ENCODE measurements at places on chromosomes 4 and X.

DNA sequence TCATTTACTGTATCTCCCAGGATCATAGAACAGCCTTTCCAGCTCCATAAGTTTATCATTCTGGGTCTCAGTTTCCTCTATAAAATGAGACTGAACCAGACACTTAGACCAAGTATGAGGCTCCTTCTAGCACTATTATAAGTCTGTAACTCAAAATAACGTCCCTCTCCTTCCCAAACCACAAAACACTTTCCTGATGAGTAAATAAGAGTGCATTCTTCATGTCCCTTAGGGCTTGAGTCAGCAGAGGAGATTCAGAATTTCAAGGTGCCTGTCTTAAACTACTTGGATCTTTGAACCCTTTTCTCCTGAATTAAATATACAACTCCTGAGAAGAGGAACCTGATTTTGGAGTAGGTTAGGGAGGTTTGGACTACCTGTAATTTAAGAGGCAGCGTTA, 62.6 kb downstream of the GLRA2 start:
- DNase-seq, result no peak

DNA sequence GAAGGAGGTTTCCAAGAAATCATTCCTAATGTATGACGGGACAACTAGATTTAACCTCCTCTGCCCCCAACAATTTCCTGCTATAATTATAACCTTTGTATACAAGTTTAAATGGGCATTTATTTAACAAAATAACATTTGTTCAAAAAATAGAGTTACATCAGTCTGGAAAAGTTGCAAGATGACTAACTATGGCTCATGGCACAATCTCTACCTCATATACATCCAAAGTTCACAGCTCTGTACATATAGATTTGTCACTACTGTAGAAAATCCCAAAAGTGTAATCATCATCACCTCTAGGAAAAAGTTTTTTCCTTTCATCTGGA, 3.8 kb upstream of the RPS6KA3 start:
- DNase-seq, result no peak

DNA sequence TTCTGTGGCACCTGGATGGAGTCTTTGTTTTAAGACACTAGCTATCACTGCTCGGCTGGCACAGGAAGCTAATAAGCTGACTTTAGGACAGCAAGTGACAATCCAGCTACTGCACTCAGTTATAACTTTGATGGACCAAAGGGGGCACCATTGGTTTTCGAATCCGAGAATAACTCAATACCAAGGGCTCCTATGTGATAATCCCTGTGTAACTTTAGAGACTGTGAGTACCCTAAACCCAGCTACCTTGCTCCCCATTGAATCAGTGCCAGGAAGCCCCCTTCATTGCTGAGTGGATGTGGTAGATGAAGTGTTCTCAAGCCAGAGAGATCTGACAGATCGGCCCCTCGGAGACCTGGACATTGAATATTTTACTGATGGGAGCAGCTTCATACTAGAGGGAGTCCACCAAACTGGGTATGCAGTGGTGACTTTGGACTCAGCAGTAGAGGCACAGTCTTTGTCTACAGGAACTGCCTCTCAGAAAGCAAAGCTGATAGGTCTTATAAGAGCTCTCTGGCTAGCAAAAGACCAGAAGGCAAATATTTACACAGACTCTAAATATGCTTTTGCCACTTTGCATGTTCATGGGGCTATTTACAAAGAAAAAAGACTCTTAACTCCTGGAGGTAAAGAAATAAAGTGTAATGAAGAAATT, 35.5 kb upstream of the UGT2B7 start:
- DNase-seq, result no peak

DNA sequence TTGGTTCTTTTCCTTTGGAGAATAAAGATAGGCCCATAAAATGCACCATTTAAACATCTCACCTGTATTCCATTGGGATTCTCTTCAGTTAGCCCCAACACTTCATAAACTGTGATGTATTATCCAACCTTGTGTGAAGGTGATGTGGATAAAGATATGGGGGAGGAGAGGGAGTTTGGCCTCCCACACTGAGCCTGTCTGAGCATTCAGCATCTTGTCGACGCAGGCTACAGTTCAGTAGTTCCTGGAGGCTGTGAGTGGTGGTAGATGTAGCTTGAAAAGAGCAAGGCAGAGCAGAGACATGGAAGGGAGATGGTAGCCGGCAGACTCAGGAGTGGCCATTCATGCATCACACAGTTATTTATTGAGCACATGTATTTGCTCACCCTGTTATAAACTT, 292.4 kb upstream of the PITX2 start:
- no peak for DNase-seq

- DNase-seq, result no peak
These were observed 1.3 kb downstream of the TACC3 start for GRCh38 chr4:1722551-1723118.

GRCh38 chr4:70874268-70875156, 27.7 kb upstream of the MOB1B start:
- no peak for DNase-seq
